ENCODE measurements at places on chromosomes 2 and 18.

- no peak for DNase-seq
These were observed 115.5 kb upstream of the ATP8B1 start for GRCh38 chr18:57918601-57919000.

- DNase-seq, result no peak
These were observed 198.9 kb upstream of the PIK3C3 start for GRCh38 chr18:41756141-41756540.

GRCh38 chr2:191202881-191203397 is 42.3 kb upstream of the MYO1B start:
- DNase-seq, result no peak

DNA sequence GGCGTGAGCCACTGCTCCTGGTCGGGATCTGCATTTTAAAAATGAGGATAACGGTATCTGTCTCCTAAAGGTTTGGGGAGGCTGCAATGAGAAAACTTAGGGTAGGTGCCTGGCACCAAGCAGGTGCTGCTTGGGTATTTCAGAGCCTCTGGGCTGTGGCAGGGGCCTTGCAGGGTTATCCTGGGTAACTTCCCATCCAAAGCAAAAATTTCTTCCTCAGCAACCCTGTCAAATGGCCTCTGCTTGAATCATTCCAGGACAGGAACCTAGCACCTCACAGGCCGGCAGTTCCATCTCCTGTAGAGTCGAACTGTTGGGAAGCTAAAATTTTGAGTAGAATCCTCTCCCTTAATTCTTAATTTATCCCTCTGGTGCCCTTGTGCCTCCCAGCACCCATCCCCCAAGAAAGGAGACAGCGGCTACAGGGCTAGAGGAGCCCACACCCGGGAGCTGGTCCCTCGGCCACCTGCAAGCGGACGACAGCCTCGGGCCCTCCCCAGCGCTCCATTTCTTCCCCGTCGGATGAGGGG is 868 bp downstream of the CGREF1 start:
- DNase-seq, result no peak

GRCh38 chr2:137910641-137911040 is 53.6 kb upstream of the HNMT start:
- no peak for DNase-seq

DNA sequence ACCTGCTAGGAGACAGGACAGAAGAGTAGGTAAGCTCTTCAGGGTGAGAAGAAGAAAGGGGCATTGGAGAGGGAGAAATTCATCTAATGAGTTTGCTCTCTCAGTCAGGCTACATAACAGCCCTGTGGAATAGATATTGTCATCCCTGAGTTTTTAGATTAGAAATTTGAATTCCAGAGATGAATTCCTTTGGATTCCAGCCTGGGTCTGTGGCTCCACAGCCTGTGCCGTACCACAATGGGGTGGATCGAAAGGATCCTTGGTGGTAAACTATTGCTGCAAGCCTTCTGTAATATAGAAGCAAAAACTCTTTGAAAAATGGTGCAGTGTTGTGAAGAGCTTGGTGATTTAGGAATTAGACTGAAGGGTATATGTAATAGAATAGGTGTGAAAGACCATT is 21.0 kb downstream of the MYO1B start:
- no peak for DNase-seq

- no peak for DNase-seq
These were observed 147.2 kb upstream of the L3MBTL4 start for GRCh38 chr18:6561862-6562291.

DNA sequence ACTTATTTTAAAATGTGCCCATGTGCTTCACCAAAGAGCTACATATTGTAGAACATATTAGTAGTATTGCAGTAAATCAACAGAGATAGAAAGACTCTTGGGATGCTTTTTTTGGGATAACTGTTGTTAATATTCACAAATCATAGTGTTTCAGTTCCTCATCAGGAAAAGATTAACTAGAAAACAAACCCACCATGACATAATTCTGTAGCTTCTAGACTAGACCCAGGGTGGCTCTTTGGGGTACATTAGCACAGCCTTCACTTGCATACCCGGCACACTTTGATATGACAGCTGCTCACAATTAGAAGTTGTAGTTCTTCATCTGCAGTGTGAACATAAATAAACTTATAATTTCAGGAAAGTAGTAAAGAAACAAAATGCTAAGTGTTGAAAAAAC is 154.2 kb downstream of the ATP9B start:
- no peak for DNase-seq

DNA sequence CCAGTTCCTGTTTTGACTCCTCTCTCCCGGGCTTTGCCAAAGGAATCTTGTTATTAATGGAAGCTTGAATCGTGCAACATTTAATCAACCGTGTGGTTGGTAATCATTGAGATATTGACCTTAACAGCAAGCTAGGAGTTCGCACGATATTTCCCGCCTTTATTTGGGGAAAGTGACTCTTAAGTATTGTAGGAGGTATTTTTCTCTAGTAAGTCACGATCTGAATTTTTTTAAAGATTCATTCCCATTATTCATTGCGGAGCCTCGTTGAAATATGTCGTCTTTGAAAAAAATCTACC is 663 bp downstream of the NUP35 start:
- DNase-seq, result no peak
